ENCODE measurements at places on chromosomes 4 and X.

GRCh38 chrX:19743386-19743785 lies 144.0 kb downstream of the SH3KBP1 start:
- no peak for DNase-seq

- peak; percentile 86 for DNase-seq
Observed at GRCh38 chr4:112296949-112297880, at the start of gene ALPK1. Gene ALPK1 (plus strand): TSS chr4:112297369.

GRCh38 chr4:67929426-67929825 lies 33.9 kb downstream of the TMPRSS11A start:
- peak; percentile 67 for DNase-seq

DNA sequence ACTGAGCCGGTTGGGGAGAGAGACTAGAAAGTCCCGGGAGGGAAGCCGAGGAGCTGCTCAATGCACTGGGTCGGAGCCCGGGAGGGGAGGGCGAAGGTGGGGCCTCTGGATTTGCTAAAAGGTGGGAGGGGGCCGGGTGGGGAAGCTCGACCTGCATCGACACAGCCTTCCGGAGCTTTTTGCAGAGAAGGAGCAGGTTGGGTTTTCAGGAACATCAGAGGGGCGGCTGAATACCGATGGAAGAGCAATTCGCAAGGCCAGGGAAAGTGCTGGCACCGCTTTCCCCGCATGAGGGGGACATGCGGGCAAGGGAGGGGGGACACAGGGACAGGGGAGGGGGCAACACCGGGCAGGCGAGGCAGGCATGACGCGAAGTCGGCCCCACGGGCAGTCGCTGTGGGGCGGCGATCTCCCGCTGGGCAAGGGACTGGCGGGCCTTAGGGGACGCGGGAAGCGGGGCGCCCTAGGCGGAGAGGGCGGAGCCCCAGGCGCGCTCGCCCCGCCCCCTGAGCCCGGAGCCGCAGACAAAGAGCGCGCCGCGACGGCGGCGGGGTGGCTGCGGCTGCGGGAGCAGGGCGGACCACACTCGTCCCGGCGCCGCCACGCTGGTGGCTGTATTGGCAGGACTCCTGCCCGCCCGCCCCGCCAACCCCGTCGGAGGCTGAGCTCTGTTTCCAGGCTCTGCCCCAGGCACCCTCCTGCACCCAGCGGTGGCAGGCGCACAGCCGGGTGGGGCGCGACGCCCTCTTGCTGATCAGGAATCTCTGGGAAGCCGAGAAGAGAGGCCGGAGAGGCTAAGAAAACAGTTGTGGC lies 11.6 kb downstream of the PDZD4 start:
- DNase-seq = peak; percentile 37

- DNase-seq = no peak
Observed at GRCh38 chr4:181193131-181193930, 1049.9 kb upstream of the TENM3 start.

Measured in ELR (cell line).